Hematopoietic multipotent progenitor cell treated with erythropoietin and hydrocortisone succinate and interleukin-3 and kit ligand, for 17 days (in vitro differentiated cells): ENCODE measurements at places on chromosomes 16 and 17.
A peak's percentile ranks its signal among the peaks of the same experiment; 100 is the strongest.

DNA sequence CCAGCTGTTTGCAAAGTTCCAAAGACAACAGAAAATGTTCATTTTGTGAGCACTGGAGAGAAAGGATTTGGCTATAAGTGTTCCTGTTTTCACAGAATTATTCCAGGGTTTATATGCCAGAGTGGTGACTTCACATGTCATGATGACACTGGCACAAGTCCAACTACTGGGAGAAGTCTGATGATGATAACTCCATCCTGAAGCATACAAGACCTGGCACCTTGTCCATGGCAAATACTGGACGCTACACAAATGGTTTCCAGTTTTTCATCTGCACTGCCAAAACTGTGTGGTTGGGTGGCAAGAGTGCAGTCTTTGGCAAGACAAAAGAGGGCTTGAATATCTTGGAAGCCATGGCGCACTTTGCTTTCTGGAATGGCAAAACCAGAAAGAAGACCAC, 385.0 kb downstream of the CDH11 start:
- DNase-seq, result no peak

GRCh38 chr17:29591146-29591736, 1.7 kb upstream of the ANKRD13B start:
- DNase-seq, result no peak

- DNase-seq, result peak; percentile 90
Measured at GRCh38 chr17:7237761-7238419, 1.4 kb downstream of the PHF23 start.

GRCh38 chr17:49984283-49984682, 10.7 kb downstream of the DLX3 start:
- DNase-seq, result no peak

DNA sequence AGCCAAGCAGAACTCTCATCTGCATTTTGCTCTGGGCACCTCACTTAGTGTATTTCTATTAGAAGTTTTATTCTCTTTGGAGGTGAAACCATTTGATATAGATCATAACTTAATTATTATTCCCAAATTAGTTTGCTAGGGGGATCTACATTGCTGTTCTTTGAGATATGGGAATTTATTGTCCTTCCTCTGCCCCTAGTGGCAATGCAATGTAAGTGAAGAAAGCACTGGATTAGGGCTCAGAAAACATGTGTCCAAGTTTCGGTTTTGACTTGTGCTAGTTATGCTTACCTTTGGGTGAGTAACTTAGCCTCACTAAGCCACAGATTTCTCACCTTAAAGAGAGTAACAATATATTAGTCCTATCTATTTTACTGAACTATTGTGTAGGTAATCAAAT, 2.9 kb downstream of the KRT39 start:
- no peak for DNase-seq
